ENCODE measurements at places on chromosomes 11 and 22. TPM values are rescaled to one million over a fixed set of nuclear protein-coding genes. Genes with fewer than 3 reads are reported as not detected.
A peak's percentile ranks its signal among the peaks of the same experiment; 100 is the strongest.

GRCh38 chr22:37080838-37081237 lies 28.7 kb downstream of the TMPRSS6 start:
- DNase-seq: no peak

GRCh38 chr11:131327421-131327820 lies 43.0 kb upstream of the NTM start:
- DNase-seq: no peak

DNA sequence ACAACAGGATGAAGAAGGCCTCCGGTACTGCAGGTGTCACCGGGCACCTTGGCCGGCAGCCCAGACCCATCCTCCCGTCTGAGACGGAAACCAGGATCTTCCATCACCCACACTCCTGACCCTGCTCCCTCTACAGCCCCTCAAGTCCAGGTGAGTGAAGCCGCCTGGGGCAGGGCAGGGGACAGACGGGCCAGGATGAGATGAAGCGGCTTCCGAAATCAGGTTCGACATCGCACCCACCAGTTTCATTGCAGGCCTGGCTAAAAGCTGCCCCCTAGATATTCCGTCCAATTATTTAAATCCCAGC lies 639.1 kb downstream of the TBC1D22A start:
- DNase-seq: no peak

GRCh38 chr22:28711820-28712777 lies 29.5 kb downstream of the CHEK2 start:
- DNase-seq: no peak

GRCh38 chr11:130151196-130151595 lies 8.4 kb upstream of the ST14 start:
- DNase-seq: no peak

- DNase-seq: no peak
These were observed 60.4 kb downstream of the ST3GAL4 start for GRCh38 chr11:126415669-126416420.

GRCh38 chr11:128552783-128553661 lies 34.3 kb downstream of the ETS1 start:
- no peak for DNase-seq

- DNase-seq: peak; percentile 34
These were observed 68.4 kb downstream of the GGTLC2 start for GRCh38 chr22:22712666-22713365.

GRCh38 chr11:73394416-73395296 lies 18.5 kb downstream of the RELT start:
- DNase-seq: peak; percentile 72

GRCh38 chr11:13269775-13270174 lies 7.8 kb upstream of the BMAL1 start:
- no peak for DNase-seq

DNA sequence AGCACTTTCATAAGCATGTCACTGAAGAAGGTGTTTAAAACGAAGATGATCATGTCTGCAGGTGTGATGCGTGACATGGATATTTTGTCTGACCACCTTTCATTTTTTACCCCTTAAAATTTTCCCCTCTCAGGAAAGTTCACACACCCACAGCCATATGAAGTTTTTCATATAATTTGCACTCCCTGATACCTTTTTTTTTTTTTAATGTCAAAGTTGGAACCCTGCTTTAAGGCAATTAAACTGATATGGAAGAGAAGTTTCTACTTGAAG lies 104.6 kb downstream of the ATXN10 start:
- no peak for DNase-seq

GRCh38 chr11:14229472-14229871 lies 129.5 kb downstream of the RRAS2 start:
- DNase-seq: no peak

GRCh38 chr11:94107363-94107762 lies 21.3 kb upstream of the PANX1 start:
- no peak for DNase-seq

GRCh38 chr11:74257959-74258553 lies 53.4 kb downstream of the P4HA3 start:
- DNase-seq: no peak

DNA sequence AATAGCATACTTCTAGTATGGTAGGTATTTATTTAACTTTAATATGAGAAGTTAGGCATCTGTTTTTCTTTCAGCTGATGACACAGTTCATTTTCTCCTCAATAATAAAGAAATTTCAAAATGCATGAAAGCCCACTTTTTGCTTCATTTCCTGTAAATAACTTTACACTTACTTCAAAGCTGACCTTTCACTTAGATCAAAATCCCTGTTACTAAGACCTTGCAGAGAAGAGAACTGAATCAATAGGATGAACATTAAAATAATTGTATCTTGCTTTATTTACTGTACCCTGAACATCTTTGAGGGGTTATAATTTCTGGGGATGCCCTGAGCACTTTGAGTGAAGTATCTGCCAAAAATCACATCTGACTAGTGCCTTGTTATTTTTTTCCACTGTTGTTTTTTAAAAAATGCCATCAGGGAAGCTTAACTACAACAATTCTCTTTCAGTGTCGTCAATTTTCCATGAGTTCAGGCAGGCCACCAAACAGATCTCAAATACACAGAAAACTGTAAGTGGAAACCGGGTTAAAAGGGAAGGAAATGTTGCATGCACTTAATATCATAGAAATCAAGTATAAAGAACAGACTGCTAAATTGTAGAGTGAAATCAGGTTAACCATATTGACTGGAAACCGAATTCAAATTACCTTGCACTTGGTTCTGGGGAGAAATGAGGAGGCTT lies 206.2 kb downstream of the MAML2 start:
- no peak for DNase-seq

DNA sequence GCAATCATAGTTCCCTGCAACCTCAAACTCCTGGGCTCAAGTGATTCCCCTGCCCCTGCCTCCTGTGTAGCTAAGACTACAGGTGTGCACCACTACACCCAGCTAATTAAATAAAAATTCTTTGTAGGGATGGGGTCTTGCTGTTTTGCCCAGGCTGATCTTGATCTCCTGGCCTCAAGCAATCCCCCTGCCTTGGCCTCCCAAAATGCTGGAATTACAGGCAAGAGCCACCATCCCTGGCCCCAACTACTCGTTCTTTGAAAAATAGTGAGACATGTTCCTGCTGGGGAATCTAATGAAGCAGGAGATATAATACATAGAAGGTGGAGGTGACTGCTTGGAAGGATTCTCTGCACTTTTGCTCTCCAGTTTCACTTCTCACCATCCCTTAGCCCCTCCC lies 40.1 kb upstream of the RFPL3 start:
- no peak for DNase-seq

- peak; percentile 69 for DNase-seq
These were observed 17.2 kb downstream of the CBX7 start for GRCh38 chr22:39135092-39135896.

The CELSR1 gene
- polyA plus RNA-seq: 0.38 TPM

The HOATZ gene
- polyA plus RNA-seq: not detected

The LRRC4C gene
- polyA plus RNA-seq: 1.0 TPM

The ACRV1 gene
- polyA plus RNA-seq: not detected

The EXT2 gene
- 45.2 TPM for polyA plus RNA-seq

All from aorta (tissue), 5 donors.